ENCODE measurements at places on chromosomes 2 and 18.
A peak's percentile ranks its signal among the peaks of the same experiment; 100 is the strongest.

- DNase-seq: no peak
These were observed 223.0 kb upstream of the DPP10 start for GRCh38 chr2:114219456-114219855.

DNA sequence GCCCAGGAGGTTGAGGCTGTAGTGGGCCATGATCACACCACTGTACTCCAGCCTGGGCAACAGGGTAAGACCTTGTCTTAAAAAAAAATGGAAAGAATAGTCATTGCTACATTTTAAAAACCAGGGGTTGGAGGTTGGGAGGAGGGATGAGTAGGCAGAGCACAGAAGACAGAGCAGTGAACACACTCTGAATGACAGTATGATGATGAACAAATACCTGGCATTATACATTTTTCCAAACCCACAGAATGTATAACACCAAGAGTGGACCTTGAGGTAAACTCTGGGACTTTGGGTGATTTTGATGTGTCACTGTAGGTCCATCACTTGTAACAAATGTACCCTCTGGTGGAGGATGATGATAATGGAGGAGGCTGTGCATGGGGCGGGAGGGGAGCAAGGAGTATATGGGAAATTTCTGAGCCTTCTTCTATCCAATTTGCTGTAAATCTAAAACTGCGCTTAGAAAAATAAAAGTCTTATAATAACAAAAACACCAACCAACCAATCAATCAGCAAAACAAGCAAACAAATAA, 111.4 kb upstream of the PGAP1 start:
- DNase-seq: no peak

DNA sequence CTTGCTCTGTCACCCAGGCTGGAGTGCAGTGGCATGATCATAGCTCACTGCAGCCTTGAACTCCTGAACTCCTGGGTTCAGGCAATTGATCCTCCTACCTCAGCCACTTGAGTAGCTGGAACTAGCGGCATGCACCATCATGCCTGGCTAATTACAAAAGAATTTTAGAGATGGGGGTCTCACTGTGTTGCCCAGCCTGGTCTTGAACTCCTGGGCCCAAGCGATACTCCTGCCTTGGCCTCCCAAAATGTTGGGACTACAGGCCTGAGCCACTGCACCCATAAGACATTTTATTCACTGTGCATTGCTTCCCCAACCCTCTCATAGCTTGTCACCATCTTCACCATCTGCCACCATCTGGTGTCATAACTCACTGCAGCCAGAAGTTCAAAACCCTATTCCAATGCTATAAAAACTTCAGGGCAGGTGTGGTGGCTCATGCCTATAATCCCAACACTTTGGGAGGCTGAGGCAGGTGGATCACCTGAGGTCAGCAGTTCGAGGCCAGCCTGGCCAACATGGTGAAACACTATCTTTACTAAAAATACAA, 78.7 kb downstream of the NCAPH start:
- DNase-seq: no peak

- no peak for DNase-seq
These were observed 90.1 kb upstream of the KLF7 start for GRCh38 chr2:207255565-207256470.

DNA sequence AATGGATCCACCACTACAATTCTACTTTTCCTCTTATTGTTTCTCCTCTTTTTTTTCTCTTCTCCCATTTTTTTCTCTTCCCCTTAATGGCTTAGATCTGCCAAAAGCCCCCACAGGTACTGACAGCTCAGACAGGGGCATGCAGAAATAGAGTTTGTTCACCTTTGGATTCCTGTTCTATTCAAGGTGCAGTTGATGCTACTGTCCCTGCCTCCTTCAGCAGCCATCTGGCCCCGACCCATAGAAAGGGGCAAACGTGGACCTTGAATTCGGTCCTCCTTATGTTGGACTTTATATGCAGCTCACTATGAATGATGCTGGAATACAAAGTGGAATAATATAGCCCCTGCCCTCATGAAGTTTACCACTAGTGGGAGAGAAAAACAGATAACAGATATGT, 27.7 kb upstream of the ALK start:
- no peak for DNase-seq

- no peak for DNase-seq
These were observed 268.5 kb upstream of the LRATD1 start for GRCh38 chr2:14363976-14364375.

GRCh38 chr2:189837326-189837725, 53.1 kb downstream of the PMS1 start:
- DNase-seq: no peak

DNA sequence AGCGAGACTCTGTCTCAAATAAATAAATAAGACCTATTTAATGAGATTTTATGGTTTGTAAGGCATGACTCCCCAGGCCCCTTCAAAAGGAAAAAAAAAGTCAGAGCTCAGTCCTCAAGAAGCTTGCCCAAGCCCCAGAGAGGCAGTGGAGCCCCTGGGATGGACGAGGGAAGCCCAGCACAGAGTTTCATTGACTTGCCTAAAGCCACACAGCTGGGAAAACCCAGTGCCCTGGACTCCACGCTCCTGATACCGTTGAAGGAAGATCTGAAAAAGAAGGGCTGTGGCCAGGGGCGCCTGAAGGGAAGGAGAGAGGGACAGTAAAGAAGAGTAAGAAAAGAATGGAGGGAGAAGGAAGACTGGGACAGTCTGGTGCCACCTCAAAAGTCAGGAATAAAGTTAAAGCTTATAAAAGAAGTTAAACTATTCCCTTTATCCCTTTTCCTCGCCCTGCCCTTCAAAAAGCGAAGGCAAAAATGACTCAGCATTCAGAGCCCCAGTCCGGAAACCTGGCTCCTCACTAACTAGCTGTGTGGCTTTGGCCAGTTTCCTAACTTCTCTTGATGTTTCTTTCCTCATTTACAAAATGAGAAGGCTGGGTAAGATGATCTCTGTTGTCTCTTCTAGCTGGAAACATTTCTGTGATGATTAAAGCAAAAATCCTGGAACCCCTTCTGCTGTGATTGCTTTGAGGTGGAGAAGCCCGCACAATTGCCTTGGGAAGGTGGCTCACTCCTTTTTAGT, 46.7 kb downstream of the LYPD1 start:
- DNase-seq: peak; percentile 43

- no peak for DNase-seq
These were observed 177.5 kb downstream of the CD8B2 start for GRCh38 chr2:106664669-106665068.

DNA sequence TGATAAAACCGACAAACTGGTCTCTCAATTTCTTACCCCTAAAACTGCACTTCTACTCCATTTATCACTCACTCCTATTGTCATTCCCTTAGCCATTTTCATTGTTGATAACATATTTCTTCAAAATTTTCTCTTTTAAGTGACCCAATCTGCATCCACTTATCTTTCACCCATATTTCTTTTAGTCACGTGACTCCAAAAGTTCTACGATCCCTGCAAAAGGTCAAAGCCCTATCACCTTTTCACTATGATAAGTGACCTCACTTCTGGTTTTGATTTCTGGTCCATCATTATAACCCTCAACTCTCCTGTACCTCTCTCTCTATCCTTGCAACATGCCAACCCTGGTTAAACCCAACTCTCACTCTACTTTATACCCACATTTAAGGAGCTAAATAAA, 49.1 kb downstream of the LRATD1 start:
- DNase-seq: no peak

DNA sequence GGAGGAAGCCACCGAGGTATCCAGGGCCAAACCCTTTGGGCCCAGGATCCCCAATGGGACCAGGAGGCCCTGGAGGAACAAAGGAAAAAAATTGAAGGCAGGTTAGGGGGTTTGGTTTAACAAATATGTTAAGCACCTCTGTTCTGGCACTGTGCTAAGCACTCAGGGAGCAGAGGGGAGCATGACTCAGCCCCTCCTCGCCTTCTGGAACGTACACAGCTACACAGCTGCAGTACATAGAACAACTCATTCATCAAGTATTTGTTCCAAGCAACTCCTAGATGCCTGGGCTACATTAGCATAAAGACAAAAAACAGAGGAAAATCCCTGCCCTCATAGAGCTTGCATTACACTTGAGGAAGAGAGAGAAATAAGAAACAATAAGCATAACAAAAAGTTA, 153.6 kb downstream of the COL4A4 start:
- DNase-seq: no peak

DNA sequence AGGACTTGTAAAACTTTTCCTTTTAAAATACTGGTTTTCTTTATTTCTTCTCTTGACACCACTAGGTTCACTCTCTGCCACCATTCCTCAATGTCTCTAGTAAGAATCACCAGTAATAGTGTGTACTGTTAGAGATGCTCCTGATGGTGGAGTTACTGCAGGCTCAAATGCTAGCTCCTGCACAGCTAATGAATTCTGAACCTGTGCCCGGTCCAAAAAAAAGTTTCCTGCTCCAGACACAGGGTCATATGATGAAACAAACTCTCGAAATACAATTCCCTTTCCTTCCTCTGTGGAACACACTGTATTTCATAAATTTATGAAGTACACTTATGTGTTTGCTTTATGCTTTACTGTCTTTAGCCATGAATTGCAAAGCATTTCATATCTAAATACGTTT, 19.2 kb downstream of the PMS1 start:
- DNase-seq: no peak

GRCh38 chr2:143839456-143839855, 680.5 kb downstream of the ZEB2 start:
- DNase-seq: no peak

- no peak for DNase-seq
These were observed 100.4 kb upstream of the DDX18 start for GRCh38 chr2:117714110-117714509.

DNA sequence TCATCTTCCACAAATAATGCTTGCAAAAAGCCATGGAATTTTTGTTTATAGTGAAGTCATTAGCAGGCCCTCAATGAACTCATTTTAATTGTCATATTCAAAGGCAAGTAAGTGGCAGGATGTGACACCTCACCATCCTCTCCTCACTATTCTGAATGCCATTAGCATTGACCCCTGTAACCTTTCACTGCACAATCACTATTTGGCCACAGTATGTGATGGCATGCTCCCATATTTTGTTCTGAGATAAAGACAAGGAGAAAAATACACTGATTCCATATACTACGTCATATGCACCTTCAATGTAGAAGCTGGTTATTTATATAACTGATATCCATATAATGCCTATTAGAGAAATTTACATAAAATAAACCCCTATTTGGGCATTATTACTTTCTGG, 1443.2 kb downstream of the SUCLG1 start:
- no peak for DNase-seq

- DNase-seq: peak; percentile 65
These were observed 44.3 kb downstream of the RDH14 start for GRCh38 chr2:18516112-18516511.

DNA sequence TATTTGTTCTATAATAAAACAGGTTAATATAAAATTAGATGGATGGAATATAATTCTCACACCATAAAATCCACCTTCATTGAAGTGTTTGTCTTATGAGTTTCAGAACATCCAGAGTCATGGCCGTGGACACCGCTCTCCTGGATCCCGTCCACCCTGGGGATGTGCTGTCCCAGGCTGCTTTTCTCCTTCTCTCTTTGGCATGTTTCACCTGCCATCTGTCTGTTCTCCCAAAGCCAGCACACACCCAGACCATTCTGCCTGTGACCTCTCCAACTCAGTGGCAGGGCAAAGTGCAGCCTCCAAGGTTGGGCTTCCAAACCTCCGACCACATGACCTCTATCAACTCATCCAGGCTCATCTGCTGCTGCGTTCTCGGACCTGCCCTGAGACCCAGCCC, 104.7 kb downstream of the MYT1L start:
- no peak for DNase-seq

DNA sequence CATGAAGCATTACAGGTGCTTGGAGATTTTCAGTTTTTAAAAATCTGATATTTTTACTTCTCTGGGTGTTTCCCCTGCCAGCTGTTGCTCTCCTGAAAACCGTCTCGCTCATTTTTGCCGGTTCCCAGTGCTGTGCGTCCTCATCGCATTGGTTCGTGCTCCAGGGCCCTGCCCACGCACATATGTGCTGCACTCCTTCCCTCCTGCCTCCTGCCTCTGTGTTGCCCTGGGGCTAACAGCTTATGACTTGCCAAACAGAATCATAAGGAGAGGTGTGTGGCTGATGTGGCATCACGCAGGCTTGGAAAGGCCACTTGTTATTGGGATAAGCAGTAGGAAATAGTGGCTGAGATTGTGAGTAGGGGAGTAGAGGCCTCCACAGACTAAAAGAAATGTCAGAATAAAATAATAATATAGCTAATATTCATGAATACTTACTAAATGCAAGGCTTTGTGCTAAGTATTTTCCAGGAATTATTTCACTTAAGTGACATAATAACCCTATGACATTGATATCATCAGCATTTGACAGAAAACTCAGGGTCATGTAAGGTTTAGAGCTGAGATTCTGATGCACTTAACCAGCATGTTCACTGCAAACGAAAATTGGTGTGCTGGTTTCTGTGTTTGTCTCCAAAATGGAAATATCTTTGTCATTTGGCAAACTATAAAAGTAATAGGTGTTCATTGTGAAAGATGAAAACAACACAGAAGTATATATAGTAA, 53.5 kb downstream of the SLC4A1AP start:
- DNase-seq: no peak

DNA sequence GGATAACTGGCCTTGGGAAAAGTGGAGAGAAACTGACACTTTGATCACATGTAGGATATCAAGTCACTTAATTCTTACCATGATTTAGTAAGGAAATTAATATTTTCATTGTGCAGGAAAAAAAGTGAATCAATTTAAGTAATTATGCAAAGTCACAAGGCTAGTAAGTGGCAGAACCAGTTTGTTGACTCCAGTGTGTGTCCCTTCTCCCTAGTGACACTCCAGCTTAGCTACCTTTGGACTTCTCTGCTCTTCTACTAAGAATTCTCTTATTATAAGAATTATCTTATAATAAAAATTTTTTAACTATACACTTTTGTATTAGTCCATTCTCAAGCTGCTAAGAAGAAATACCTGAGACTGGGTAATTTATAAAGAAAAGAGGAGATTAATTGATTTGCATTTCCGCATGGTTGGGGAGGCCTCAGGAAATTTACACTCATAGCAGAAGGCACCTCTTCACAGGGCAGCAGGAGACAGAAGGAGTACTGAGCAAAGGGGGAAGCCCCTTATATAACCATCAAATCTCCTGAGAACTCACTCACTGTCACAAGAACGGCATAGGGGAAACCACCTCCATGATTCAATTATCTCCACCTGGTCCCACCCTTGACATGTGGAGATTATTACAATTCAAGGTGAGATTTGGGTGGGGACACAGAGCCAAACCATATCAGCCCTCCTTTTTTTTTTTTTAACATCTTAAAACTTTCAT, 13.6 kb downstream of the COL4A4 start:
- no peak for DNase-seq

DNA sequence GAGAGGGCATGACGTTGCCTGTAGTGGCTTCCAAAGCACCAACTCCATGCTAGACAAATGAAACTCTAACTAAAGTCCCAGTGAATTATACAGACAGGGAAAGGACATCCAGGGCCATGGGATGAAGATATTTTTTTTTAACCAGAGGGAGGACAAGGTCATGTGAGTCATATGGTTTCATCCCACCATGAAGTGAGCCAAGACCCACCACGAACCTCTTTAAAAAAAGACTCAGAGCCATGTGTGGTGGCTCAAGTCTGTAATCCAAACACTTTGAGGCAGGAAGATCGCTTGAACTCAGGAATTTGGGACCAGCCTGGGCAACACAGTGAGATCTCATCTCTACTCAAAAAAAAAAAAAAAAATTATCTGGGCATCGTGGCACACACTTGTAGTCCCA, 115.2 kb downstream of the LIPG start:
- no peak for DNase-seq

GRCh38 chr18:10950080-10950875, 199.1 kb downstream of the PIEZO2 start:
- DNase-seq: no peak

- DNase-seq: no peak
These were observed 8.3 kb downstream of the MOCOS start for GRCh38 chr18:36195427-36196122.

- DNase-seq: no peak
These were observed 69.3 kb downstream of the TIMM21 start for GRCh38 chr18:74217476-74218143.
